ENCODE measurements at places on chromosomes 3 and 15.

- DNase-seq: no peak
Observed at GRCh38 chr15:55254916-55255679, 34.5 kb downstream of the RAB27A start.

DNA sequence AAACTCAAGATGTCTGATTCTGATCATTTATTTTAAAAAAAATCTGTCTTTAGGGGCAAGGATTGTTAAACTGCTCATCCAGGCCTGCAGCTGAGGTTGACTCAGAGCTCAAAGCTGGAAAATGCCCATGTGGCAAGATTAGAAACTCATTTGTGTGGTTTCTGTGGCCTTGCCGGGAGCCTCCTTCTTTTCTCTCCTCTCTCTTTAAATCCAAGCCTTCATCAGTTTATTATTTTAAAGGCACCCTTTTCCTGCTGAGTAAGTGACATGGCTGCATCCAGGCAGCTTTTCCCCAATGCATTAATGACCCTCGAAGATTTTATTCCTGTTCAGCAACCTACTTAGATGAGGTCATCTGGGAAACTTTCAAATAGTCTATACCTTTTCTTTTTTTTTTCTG lies 221.3 kb upstream of the CDIN1 start:
- no peak for DNase-seq

GRCh38 chr3:172786036-172786435 lies 35.5 kb downstream of the ECT2 start:
- DNase-seq: no peak

DNA sequence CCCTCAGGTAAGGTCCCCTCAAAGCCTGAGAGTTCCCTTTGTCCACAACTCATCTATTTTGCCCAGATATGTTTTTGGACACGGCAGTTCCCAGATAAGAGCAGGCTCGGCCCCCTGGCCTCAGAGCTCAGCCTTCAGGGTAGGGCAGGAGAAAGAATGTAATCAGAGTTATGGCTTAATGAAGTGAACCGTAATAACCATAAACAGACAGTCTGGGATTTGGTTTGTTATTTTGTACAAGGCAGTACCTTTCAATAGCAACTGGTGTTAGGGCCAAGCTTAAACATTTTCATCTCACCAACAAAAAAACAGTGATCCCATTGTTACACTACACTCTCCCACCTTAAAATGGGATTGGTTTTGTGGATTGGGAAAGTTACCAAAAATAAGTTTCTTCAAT lies 12.2 kb upstream of the ALDH1A3 start:
- DNase-seq: no peak

- DNase-seq: no peak
Observed at GRCh38 chr15:53535886-53536285, 223.6 kb downstream of the WDR72 start.

GRCh38 chr15:48396020-48396419 lies 64.8 kb downstream of the DUT start:
- no peak for DNase-seq

DNA sequence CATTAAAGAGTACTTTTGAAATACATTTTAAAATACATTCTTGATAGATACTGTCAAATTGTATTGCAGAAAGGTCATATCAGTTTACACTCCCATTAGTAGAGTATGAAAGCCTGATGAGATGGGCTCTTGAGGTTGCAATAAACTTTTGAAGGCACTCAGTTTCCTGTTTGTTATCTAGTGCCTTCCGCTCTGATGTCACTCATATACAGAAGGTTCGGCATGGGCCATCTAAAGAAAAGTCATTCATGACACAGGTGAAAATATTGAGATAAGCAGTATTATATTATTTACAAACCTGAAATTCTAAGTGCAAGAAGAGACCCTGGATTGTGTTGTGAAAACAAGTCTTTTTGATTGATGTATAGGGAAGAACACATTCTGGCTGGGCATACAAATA lies 36.5 kb upstream of the DENND4A start:
- DNase-seq: no peak

GRCh38 chr3:22861426-22861825 lies 341.7 kb upstream of the UBE2E2 start:
- no peak for DNase-seq

DNA sequence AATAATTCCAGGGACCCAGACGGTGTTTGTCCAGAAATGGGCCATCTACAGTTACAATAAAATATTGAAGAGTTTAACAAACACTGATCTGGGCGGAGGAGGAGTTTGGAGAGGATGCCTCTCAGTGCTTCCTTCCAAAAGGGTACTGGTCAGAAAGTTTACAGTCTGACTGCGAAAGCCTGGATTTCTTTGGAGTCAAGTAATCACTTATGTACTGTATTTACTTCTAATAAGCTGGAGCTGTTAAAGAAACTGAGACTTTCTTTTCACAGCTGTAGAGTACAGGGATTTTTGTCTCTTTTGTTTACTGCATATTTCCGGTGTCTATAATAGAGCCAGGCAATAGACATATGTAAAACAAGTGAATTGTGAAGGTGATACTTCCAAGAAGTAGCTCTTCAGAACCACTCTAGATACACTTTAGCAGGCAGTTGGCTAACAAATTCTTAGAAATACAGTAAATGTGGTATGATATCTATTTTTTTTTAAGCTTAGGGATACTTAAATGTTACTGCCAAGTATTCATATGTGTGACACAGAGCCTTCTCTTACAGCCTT lies 22.1 kb upstream of the NEO1 start:
- no peak for DNase-seq

DNA sequence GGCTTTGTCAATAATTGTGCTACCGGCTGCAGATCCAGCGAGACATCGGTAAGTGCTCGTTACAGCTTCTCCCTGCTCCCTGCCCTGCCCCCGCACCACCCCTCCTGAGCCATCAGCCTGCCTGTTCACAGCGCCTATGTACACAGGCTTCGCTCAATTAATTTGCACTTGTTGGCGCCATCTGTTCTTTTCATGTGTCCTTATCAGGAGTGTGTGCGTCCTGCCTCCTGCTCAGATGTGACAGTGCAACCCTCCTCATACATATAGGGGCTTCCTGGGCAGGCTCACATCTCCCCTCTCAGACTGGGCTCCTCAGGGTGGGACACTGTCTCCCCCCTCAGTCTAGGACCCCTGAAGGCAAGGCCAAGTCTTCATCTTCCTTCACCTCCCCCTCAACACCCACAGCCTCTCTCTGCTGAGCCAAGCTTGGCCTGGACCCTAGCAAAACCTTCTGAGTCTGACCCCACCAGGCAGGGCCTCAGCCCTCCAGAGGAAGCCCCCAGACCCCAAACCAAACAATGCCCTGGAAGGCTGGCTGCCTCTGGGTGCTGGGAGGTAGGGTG lies 54.9 kb downstream of the CYP11A1 start:
- DNase-seq: no peak

DNA sequence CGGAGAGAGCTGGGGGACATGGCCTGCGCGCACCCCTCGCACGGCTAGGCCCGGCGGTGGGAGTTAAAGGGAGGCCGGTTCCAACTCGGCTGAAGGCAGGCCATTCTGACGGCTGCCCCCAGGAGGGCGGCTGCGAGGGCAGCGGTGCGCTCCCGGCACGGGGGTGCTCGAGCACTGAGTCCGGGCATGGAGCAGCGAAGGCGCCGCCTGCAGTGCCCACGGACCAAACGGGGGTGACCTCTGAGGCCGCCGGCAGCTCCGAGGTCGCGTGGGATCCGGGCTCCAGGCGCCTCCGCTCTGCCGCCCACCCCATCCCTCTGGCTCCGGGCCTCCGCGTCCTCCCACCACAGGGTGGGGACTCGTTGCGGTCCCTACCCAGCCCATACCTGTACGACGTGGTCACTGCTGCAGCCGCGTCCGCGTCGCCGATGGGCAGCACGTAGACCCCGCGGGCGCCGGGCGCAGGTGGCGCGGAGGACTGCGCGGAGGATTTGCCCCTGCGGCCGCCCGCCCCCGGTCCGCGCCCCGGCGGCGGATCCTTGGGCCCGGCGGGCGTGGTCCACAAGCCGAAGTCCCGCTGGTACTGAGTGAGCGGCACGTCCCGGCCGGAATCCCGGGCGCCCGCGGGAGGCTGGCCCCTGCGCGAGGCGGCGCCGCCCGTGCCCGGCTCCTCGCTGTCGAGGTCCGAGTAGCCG lies 469 bp downstream of the MAP6D1 start:
- no peak for DNase-seq

- no peak for DNase-seq
Observed at GRCh38 chr3:142056656-142057330, 92.6 kb downstream of the TFDP2 start.

GRCh38 chr3:11172096-11172690 lies 17.9 kb downstream of the HRH1 start:
- DNase-seq: no peak

DNA sequence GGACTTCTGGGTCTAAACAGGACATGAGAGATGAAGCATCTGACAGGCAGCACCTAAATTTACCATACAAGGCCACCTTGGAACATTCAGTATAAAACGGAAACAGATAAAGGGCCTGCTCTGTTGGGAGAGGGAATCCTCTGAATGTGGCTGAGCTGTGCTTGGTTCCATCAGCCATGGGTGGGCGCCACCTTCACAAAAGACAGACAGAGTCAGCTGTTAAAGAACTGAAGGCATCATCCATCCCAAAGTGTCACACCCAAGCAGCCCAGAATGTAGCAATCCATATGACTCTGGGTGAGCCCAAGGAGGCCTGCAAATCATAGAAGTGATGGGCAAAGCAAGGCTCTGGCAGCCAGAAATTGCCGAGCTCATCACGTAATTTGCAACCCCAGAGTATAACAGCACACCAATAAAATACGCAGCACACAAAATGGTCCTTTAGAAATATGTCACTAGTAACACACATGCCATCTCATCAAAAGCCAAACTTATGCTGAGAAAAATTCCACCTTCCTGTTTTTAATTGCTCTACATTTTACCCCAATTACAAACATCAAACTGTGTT lies 24.8 kb upstream of the RBP1 start:
- DNase-seq: no peak

- DNase-seq: no peak
Observed at GRCh38 chr3:7790141-7790540, 711.5 kb upstream of the LMCD1 start.

DNA sequence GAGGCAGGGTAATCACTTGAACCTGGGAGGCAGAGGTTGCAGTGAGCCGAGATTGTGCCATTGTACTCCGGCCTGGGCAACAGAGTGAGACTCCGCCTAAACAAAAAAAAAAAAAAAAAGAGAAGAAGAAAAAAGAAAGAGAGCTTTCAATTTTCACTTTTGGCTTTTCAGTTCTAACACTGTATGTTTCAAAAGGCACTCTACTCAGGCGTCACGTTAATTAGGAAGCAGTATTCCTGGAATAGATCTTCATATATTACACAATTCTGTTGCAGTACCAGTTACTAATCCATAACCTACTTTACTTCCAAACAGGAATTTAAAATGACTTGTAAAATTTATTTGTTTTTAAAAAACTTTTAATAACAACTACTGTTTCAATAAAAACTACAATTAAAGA lies 131.7 kb upstream of the PLXND1 start:
- no peak for DNase-seq

- no peak for DNase-seq
Observed at GRCh38 chr15:29008846-29009245, 123.1 kb downstream of the APBA2 start.

GRCh38 chr3:170196833-170197232 lies 15.3 kb upstream of the PHC3 start:
- DNase-seq: no peak

- peak; percentile 58 for DNase-seq
Observed at GRCh38 chr15:76994001-76994400, 925 bp upstream of the PSTPIP1 start.

DNA sequence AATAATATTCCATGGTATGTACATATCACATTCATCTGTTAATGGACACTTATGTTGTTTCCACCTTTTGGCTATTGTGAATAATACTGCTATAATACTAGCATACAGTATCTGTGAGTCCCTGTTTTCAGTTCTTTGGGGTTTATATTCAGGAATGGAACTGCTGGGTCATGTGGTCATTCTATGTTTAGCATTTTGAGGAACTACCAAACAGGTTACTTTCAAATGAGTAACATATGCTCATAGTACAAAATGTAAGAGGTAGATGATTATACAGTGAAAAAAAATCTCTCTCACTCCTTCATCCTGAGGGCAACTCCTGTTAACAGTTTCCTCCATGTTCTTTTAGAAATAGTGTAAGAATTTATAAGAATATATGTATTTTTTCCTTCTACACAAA lies 162.2 kb downstream of the PLD1 start:
- no peak for DNase-seq

GRCh38 chr3:171940151-171940649 lies 97.1 kb downstream of the TMEM212 start:
- DNase-seq: no peak

GRCh38 chr3:183117056-183117455 lies 17.8 kb upstream of the MCCC1 start:
- no peak for DNase-seq

- no peak for DNase-seq
Observed at GRCh38 chr3:155079746-155080487, at the start of gene MME. MME (plus strand) TSS chr3:155080319; CDS start chr3:155084168, 3,849 bp downstream.

GRCh38 chr3:76585794-76586392 lies 454.0 kb upstream of the ROBO2 start:
- DNase-seq: no peak

GRCh38 chr15:72339777-72340177 lies 19.8 kb upstream of the CELF6 start:
- DNase-seq: no peak

- no peak for DNase-seq
Observed at GRCh38 chr15:83099290-83099689, 8.2 kb upstream of the TM6SF1 start.

- no peak for DNase-seq
Observed at GRCh38 chr15:66963710-66964109, 101.7 kb upstream of the SMAD3 start.

DNA sequence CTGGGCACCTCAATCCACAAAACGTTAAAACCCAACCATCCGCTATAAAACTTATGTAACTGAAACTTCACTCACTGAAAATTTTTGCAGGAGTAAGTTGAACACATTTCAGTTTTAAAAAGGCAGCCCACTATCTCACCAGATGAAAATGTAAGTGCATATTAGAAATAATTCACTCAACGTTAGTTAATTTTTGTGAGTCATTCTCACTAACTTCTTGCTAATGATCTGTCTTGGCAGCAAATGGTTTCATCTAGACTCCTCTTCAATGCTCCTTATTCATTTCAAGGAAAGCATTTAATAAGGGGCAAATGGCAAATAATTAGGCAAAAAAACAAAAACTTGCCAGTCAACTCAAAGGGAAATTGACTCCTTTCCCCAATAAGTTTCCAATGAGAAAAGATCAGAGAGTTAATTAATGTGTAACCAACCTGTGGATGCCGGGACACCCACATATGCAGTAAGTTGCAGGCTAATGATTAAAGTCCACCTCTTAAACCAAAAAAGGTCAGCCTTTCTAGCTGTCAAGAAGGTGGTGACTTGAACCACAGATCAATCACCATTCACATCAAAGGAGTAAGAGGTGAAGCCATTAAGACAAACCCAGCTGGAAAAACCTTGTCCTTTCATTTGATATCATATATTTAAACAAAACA lies 22.9 kb upstream of the PRICKLE2 start:
- DNase-seq: no peak
